ENCODE measurements at places on chromosomes 13 and 19.
A peak's percentile ranks its signal among the peaks of the same experiment; 100 is the strongest.

DNA sequence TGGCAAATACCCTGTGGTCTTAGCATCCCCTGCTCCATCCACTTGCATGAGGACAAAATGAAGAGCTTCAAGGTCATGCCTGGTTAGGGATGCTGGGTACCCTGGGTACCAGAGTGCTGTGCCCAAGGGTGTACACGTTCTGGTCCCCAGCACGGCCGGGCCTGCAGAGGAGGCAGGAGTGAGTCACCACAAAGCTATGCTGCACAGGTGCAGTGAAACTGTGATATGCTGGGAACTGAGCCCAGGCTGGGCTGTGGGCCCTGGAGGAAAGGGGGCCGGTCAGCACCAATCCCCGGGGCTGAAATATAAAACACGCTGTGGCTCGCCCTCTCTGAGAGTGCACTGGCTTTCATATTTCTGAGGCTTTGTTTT is 95.1 kb downstream of the TSHZ3 start:
- DNase-seq: no peak

DNA sequence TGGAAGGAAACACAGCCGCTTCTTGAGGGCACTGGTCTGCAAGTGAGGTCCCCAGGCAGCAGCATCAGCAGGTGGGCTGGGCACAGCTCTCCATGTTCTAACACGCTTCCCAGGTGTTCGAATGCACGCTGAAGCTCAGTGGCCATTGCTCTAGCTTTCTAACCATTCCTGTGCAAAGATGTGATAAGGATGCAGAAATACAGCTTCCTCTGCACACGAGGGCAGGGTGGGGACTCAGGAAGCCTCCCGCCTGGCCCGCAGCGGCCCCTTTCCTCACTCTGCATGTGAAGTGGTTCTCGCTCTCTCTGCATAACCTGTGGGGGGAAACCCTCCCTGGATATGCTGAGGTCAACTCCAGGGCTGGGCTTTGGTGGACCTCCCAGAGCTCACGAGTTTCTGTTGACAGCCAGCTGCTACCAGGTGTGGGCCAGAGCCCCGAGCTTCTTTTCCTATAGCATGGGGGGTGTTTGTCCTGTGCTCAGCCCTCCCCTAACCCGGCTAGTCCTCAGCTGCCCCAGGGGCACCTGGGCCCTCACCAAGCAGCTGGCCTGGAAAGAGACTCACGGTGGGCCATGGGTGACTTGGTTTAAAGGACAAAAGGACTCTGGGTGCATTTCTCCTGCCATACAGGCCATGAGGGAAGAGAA is 168.2 kb downstream of the TEX29 start:
- DNase-seq: no peak

DNA sequence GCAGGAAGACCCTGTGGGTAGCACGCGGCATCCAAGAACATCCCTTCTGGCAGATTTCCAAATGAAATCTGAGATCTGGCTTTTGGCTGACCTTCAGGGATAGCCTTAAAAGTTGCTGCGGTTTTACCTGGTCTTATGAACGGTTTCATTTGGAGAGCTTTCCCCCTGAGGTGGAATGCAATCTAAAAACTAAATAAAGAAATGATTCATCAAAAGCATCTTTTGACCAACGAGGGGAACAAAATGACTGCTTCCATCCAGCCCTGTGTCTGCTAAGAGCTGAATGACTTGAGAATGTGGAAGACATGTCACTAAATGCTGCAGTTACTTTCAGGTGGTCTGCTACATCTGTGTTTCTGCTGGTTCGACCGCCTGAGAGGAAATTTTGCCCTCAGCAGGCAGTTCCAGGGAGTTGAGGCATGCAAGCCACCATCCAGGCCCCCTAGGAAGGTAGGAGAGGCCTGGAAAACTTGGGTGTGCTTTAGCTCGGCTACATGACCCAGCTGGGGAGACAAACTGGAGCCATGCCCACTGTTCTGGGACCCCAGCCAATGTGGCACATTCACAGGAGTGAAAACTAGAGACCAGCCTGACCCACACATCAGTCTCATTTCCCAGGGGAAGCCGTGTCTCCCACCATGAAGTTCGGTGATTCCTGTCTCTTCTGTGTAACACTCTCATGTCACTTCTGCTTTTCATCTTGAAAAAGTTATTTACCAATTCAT is 175.1 kb upstream of the KL start:
- DNase-seq: peak; percentile 70

DNA sequence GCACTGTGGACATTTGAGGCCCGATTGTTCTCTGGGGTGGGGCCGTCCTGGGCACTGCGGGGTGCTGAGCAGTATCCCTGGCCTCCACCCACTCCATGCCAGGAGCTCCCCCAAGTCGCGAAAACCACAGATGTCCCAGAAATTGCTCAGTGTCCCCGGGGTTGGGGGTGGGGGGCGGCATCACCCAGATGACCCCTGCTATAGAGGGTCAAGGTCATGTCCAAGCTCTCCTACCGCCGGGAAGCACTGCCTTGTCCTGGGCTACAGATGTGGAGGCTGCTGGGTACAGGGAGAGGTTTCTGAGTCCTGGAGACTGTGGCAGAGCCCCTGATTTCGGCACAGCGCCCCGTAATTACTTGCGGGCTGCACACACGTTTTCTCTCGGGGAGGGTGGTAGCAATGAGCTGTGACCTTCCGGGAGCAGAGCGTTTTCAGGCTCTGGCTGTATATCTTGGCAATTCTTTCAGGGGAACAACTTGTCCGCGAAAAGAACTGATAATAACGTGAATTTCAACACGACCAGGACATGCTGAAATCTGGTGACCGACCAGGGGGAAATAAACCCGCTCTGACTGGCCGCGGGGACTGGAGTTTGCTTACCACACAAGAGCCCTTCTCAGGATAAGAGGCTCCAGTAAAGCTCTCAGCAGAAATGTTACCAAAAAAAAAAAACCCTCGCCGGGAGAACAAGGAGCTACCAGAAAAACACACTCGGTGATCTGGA is 68.1 kb downstream of the GNG7 start:
- no peak for DNase-seq

GRCh38 chr19:3679581-3679980 is 20.7 kb downstream of the PIP5K1C start:
- no peak for DNase-seq

DNA sequence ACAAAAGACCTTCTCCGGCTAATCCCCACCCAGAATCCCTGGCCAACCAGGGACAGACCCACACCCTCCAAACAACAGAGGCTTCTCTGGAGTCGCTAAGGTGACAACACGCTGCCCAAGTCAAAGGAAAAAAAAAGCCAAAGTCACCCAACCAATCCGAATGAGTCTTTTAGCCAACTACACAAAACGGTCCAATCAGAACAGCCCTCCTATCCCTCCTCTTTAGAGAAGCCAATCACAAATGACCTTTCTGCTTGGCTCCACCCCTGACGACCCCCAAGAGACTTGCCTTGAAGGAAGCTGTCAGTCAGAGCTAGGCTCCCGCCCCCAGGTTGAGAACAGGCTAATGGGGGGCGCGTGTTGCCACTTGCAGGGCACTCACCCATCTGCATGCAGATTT is 6.6 kb upstream of the FBXW9 start:
- DNase-seq: no peak

- no peak for DNase-seq
Measured at GRCh38 chr13:20127262-20127561, 33.6 kb downstream of the GJA3 start.

GRCh38 chr19:4310247-4311121 is 6.1 kb downstream of the FSD1 start:
- DNase-seq: no peak

DNA sequence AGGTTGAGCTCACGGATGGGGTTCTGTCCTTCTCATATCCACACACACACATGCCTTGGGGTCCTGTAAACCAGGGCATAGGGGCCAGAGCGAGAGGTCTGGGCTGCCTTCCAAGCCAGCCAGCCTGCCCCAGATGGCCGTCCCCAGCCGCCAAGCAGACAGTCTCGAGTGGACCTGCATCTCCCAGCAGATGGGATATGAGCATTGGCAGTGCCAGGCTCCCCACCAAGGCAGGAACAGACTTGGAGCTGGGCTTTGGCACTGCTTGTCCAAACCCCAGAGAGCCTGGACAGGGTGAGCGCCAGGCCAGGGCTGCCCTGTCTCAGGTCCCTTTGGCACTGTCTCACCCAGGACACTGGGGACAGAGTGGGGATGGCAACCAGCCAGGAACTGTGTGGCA is 130.4 kb downstream of the DPF1 start:
- no peak for DNase-seq

GRCh38 chr13:24922745-24923591 is 159.0 kb downstream of the RNF17 start:
- DNase-seq: peak; percentile 93

GRCh38 chr13:47845981-47846380 is 155.1 kb downstream of the SUCLA2 start:
- no peak for DNase-seq

- no peak for DNase-seq
Measured at GRCh38 chr19:29450306-29450705, 75.5 kb upstream of the VSTM2B start.

DNA sequence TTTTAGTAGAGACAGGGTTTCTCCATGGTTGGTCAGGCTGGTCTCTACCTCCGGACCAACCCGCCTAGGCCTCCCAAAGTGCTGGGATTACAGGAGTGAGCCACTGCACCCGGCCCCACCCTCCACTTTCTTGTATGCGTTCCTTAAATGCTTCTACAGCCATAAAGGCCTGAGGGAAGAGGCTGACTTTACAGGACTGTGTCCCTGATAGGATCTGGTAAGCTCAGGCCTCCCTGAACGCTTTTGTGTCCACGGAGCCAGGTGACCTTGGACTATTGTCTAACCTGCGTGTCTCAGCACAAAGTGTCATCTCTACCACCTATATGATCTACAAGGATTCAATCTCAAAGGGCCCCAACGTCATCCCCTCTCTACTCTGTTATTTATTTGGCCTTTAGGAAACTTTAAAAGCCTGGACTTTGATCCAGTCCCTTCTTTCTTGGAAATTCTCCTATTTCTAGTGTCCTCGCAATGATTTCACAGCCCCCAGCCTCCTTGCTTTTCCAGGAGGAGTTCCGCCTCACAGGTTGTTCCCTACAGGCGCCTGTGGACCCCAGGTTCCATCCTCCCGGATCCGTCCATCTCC is 701 bp downstream of the ZNF552 start:
- DNase-seq: no peak

GRCh38 chr19:40502647-40503319 is 36.0 kb downstream of the SPTBN4 start:
- no peak for DNase-seq

GRCh38 chr19:19737559-19738332 is 4.8 kb upstream of the ZNF14 start:
- DNase-seq: no peak

DNA sequence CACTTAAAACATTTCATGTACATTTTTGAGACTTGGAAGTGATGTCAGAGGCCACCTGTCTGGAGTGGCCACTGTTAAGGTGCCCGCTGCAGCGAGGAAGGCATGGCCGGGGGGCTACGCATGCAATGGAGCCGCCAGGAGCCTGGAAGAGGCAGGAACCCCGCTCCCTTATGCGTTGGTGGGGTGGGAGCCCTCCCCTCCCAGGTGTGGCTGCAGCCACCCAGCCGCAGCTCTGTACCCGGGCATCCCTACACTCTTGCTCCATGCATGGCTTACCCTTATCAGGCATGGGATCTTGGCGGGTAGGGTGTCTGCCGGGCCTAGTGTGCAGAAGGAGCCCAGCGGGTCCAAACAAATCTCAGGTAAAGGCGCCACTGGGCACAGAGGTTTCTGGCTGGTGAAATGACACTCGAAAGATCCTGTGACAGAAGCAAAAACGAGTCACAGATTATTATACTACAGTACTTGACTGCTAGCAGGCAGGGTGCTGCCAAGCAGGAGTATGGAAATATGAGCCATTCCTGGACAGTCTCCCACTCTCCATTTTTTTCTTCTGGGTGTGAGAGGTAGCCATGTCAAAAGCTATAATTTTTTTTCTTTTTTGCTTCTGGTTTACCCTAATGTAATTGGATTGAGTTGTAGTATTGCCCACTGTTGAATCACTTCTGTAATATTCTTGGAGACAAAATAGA is 1606.3 kb upstream of the MIR17HG start:
- no peak for DNase-seq

DNA sequence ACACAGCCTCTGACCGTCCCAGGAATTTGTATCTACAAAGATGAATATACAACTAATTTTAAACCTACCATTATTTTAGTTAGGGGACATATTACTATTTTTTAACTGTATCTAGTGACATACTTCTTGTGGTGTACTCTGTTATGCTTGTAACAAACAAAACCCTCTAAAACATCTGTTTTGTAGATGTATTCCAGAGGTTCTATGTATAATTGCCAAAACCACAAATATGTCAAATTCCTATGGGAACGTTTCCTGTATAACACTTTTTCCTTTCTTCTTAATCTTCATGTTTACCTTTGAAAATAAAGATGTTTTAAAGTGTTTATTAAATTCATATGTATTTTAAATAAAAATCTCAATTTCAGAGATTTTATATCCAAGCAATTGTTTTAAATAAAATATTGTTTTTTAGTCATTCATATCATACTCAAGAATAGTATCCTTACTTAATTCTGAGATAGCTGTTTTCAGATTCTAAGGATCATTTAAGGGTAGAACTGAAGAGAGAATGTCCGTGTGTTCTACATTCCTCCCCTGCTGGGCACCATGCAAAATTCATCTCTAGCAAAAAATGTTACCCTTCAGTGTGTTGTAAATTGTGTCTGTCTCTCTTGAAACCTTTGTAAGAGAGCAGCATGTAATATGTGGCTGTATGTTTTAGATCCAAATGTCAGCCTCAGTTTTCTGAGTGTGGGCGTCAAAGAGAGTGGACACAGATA is 1327.7 kb downstream of the EFNB2 start:
- no peak for DNase-seq

- no peak for DNase-seq
Measured at GRCh38 chr13:41851351-41851750, 109.6 kb downstream of the VWA8 start.

DNA sequence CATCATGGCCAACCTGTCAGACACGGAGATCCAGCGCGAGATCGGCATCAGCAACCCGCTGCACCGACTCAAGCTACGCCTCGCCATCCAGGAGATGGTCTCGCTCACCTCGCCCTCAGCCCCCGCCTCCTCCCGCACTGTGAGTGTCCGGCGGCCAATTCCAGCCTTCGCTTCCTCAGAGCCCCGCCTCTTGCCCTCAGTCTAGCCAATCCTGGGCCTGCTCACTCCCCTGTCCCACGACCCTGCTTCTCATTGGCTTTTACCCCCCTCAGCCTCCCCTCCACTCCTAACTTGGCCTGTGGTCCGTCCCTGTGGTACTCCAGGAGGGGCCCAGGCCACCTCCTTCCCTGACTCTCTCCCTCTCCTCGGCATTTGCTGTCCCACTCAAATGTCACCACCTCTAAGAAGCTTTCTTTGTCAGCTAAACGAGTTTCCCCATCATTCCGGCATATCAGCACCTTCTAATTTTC is 12.3 kb downstream of the HRC start:
- DNase-seq: no peak

- DNase-seq: no peak
Measured at GRCh38 chr19:6103217-6103644, 7.1 kb downstream of the RFX2 start.

GRCh38 chr13:42333613-42334328 is 61.8 kb downstream of the AKAP11 start:
- no peak for DNase-seq

GRCh38 chr19:17829855-17830566 is 8.7 kb upstream of the INSL3 start:
- DNase-seq: no peak

GRCh38 chr13:100306030-100306429 is 217.1 kb downstream of the PCCA start:
- no peak for DNase-seq

- no peak for DNase-seq
Measured at GRCh38 chr13:46134494-46134893, 29.7 kb upstream of the CPB2 start.

Measured in GM12878 (cell line).